ENCODE measurements at places on chromosomes 13 and 19. TPM values are rescaled to one million over a fixed set of nuclear protein-coding genes. Genes with fewer than 3 reads are reported as not detected.

The ZNF665 gene
- 1.6 TPM for total RNA-seq

The C5AR2 gene
- 0.38 TPM for total RNA-seq

- no peak for DNase-seq
Observed at GRCh38 chr13:43908156-43909126, 28.7 kb downstream of the LACC1 start.

GRCh38 chr19:39178296-39179006 lies 18.3 kb upstream of the NCCRP1 start:
- DNase-seq = no peak

DNA sequence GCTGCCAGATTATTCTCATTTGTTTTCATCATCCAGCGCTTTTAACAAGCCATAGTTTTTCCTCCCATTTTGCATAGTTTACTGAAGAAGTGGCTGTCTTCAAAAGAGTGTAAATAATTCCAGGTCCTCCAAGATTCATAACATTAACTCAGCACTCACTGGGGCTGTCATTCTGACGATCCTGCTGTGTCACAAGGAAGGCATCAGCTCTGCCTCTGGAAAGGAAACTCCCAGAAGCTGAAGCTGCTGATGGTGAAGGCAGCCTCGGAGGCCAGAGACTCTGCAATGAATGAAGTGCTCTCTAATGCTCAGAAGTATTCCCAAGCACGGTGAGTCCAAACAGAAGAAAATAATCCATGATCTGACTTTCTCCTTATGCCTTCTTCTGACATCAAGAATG lies 60.0 kb downstream of the FLT1 start:
- no peak for DNase-seq

- no peak for DNase-seq
Observed at GRCh38 chr13:40470660-40471059, 195.8 kb downstream of the FOXO1 start.

- DNase-seq = no peak
Observed at GRCh38 chr19:35712567-35713505, 5.0 kb upstream of the KMT2B start.

Data from left ventricle myocardium inferior (tissue), 1 donor.